ENCODE measurements at places on chromosomes 16 and 17.

GRCh38 chr16:49644145-49644463 is 211.8 kb downstream of the ZNF423 start:
- no peak for DNase-seq

DNA sequence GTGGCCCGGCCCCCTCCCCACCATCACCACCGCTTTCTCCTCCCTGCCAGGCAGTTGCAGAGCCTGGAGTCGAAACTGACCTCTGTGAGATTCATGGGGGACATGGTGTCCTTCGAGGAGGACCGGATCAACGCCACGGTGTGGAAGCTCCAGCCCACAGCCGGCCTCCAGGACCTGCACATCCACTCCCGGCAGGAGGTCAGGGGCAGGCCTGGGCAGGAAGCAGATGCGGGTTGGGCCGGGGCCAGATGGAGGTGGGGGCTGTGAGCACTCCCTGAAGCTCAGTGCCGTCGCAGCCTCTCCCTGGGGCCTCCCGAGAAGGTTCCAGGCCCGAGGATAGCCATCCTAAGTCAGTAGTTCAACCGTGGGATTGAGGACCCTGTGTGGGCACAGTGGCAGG is 14.2 kb upstream of the ADGRG3 start:
- DNase-seq, result no peak

GRCh38 chr16:66510711-66511601 is 39.0 kb downstream of the TK2 start:
- no peak for DNase-seq

GRCh38 chr17:79002291-79002690 is 7.3 kb downstream of the CANT1 start:
- no peak for DNase-seq

DNA sequence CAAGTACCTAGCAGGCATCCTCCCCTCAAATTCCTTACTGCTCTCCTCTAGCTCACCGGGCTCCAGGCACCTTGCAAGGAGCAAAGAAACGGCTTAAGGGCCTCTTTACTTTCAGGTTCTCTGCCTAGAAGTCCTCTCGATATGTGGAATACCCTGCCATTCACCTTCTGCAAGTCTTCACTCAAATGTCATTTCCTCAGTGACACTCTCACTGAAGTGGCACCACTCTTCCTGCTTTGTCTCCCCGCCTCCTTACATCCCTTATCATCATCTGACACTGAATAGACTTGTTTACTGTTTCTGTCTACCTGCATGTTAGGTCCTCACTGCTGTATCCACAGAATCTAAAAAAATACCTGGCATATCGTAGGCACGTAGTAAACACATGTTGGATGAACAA is 947 bp downstream of the SLC7A6OS start:
- DNase-seq, result no peak

DNA sequence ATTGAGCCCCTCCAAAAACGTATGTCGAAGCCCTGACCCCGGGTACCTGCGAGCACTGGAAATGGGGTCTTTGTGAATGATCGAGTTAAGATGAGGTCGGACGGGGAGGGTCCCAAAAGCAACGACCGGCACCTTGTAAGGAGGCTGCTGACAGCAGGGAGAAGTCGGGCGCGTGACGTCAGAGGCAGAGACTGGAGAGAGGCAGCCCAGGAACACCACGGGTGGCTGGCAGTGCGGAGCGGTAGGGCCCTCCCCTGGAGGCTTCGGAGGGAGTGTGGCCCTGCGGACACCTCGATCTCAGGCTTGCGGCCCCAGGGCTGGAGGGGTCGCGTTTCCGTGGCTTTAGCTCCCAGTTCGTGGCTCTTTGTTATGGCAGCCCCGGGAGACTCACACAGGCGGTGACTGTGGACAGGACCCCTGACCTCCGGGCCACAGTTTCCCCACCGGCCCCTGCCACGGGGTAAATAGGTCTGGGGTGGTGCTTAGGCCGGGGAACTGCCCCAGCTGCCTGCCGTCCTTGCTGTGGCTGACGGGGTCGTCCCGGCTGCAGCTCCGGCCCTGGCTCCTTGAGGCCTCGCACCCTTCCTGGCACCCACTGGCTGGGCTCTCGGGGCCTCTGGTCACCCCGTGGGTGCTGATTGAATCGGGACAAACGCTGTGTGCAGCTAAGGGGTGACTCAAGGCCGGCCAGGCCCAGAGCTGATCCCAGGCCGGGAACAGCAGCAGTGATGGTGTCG is 10.6 kb upstream of the SSTR5 start:
- DNase-seq, result no peak

GRCh38 chr17:42502091-42502490 is 34.0 kb upstream of the NAGLU start:
- DNase-seq, result no peak

- DNase-seq, result no peak
Observed at GRCh38 chr16:57066625-57067024, 25.8 kb upstream of the CPNE2 start.

Measured in epithelial cell of prostate (primary cell).